Kidney glomerular epithelial cell (primary cell): ENCODE measurements at places on chromosomes 13 and 19.

DNA sequence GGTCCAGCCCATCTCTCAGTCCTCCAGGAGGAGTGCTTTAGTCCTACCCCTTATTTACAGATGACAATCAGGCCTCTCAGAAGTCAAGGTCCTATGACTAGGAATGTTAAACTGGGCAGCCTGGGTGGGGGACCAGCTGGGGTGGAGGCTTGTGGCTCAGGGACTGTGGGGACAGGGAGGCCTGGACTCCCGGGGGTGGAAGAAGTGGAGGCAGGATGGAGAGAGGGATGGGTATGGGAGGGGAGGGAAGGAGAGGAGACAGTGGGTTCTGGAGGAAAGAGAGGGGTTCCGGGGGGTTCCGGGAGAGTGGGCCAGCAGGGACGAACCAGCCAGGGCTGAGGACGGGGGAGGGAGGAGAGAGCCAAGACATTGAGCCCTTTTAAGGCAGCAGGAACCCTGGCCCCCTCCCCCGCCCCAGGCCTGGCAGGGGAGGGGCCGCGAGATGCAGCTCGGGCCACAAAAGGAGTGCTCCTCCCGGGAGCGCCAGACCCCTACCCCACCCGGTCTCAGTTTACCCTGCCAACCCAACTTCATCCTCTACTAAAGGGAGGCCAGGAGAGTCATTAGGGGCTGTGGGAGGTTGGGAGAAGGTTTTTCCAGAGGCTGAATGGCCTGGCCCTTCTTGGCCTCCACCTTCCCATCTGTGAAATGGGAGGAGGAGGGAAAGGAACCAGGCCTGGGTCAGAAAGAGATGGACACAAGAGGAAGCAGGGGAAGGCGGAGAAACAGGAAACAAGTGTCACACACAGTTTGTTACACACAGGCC lies 1.7 kb downstream of the DMPK start:
- no peak for DNase-seq

DNA sequence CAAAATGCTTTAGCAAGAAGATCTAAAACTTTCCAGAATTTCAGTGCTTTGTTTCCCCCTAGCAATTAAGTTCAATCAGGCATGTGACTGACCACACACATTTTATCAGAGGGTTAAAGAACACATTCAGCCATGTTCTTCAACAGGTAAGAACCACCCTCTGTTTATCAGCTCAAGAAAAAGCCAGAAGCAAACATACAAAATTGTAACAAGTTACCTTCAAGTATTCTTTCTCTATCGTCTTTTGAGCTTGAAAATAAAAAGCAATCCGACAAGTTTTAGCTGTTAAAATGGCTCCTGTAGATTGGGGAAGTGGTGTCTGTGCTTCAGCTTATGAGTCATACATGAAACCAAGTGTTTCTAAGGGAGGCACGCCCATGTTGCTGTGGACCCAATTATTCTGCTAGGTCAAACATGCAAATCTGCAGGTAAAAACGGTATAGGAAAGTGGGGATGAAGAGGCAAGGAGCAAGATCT lies at the start of gene ELF1:
ELF1 (minus strand) TSS at position 306 of the 477 bp plus-strand sequence. CDS start 37,262 bp downstream, outside the sequence.
- DNase-seq, result peak; percentile 76

DNA sequence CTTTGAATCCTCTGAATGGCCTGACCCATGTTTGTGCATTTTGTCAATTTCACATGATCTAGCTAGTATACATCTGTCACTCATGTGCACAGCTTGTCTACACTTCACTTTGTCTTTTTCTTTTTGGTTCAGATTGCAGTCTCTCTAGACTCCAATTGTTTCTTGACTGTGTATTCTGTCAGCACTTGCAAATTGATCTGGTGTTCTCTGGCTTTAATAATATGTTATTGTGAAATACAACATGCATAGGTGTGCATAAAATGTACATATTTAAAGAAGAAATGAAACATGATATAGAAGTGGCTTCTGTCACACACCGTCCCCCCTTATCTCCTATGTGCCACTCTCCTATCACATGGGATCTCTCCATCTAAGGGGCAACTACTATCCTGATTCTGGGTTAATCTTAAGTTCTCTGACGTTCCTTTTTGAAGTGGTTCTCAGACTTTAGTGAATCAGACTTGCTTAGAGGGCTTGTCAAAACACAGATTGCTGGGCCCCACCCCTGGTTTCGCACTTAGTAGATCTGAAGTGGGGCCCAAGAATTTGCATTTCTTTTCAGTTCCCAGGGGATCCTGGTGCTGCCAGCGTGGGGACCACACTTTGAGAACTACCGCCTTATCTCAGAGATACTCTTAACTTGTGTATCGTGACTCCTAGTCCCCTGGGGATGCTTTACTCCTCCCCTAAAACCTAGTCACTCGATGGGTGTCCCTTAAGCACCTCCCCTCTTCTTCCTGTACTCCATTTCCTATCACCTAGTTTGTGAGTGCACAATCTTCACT lies 5.8 kb downstream of the KRTDAP start:
- DNase-seq, result no peak

DNA sequence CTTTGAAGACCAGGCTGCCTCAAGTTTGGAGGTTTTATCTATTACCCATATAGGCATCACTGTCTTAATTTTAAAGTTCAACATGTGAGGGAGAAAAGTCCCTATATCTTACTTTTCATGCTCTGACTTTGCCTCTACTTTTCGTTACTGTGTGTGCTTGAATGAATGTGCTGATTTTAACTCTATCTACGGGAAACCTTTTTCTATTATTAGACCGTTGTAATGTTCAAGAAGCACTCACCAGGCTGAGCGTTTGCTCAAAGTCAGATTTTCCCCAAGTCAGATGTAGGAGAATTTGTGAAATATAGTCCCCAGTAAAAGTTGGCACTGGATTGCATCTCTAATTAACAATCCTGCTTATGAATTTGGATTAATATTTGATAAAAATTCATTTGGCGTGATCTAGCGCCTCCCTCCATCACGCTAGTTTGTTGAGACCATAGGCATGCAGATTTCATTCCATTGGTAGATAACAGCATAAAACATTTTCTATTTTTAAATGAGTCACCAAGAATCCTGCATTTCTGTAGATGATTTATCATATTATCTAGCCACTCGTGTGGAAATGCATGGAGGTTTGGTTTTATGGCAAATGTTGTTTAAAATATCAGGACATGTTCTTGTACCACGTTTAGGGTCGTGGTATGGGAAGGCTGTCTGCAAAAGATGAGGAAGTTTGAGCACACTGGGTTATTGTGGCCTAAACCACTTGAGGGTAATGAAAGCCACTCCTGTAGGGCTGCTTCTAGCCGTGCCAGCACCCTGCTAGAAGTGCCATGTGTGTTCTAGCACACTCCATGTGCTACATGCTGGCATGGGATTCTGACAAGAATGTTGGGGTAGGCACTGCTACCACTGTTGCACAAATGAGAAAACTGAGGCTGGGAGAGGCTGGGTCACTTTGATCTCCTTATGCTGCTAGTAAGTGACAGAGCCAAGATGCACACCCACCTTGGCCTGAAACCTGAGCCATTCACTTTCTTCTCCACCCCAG lies 179.4 kb downstream of the FGF9 start:
- DNase-seq, result peak; percentile 42

DNA sequence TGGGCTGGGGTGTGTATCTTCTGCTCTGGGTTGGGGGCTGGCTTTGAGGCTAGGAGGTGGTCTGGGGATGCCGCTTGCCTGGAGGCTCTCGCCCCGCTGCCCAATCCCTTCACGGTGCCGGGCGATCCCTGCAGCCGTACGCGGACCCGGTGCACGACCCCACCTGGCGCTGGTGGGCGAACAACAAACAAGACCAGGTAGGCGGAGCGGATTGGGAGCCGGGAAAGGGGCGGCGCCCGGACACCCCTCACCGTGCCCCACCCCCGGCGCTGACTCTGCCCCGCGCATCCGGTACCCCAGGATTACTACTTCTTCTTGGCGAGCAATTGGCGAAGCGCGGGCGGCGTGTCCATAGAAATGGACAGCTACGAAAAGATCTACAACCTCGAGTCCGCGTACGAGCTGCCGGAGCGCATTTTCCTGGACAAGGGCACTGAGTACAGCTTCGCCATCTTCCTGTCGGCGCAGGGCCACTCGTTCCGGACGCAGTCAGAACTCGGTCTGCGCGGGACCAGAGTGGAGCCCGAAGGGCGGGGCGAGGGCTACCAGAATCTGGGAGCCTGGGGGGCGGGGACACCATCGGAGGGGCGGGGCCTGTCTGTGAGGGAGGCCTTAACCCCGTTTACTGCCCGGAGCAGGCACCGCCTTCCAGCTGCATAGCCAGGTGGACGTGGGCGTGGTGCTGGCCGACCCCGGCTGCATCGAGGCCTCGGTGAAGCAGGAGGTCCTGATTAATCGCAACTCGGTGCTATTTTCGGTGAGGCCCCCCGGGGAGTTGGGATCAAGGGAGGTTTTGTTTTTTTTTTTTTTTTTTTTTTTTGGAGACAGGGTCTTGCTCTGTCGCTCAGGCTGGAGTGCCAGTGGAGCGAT lies 12.1 kb upstream of the PSMD8 start:
- DNase-seq, result peak; percentile 37
